ENCODE measurements at places on chromosomes 6 and 20.

- no peak for DNase-seq
Observed at GRCh38 chr20:6122111-6122872, 538 bp downstream of the FERMT1 start.

DNA sequence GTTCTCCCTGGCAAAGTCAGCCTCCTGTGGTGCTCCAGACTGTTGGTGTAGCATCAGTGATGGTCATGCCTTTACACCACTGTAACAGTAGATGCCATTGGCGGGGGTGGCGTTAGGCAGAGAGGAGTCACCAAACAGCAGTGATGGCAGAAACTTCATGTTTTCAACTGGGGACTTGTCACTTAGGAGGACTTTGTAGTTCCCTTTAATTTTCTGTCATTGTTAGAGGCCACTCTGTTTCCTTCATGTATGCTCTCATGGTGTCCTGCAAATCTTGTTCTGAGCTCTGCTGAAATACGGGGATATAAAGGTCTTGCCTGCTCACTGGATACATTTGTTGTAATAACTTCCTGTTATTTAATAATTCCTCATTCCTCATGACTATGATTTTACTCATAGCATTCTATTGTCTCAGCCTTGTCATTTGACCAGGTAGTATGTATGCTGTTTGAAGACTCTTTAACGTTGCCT, 4.6 kb downstream of the MAP3K4 start:
- no peak for DNase-seq

- no peak for DNase-seq
Observed at GRCh38 chr20:16916165-16916564, 168.0 kb downstream of the OTOR start.

- DNase-seq = no peak
Observed at GRCh38 chr6:121925024-121925423, 474.4 kb upstream of the HSF2 start.

DNA sequence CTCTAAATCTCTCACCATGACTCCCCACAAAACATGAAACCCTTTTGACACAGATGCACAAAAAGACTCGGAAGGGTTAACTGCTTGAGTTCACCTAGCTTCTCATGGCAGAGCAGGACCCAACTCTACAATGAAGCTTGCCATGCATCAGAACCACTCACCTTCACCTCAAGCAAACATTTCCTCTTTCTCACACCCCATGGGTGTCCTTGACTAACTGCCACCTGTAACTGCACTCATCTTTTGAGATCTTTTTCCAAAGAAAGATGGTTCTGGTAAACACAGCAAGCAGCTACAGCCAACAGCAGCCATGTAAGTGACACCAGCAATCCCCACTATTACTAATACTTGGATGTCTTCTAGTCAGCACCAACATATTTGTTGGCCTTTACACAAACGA, 76.5 kb downstream of the EFHC1 start:
- no peak for DNase-seq

DNA sequence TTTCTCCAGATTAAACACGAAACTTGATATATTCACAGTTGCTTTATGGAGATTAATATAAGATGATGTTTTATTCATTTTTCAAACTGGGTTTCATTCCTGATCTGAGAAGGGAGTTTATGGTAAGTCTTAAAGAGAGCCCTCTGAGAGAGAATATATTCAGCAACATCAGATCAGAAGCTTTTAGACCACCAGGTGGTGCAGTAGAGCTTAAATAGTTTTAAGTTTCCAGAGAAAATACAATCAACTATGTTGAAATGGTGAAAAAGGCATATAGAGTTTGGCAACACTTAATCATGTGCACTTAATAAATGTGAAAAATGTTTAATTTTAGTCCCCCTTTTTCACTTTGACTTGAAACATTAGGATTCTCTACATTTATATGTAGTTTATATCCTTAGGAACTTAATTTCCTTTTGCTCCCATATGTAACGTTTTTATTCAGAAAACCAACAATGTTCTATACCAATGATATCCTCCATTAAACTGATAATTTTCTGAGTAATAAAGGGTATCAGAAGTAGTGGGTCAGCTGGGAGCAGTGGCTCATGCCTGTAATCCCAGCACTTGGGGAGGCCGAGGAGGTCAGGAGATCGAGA, 86.4 kb upstream of the CLDN20 start:
- DNase-seq = no peak

- no peak for DNase-seq
Observed at GRCh38 chr6:139051396-139052060, 23.0 kb downstream of the ABRACL start.

DNA sequence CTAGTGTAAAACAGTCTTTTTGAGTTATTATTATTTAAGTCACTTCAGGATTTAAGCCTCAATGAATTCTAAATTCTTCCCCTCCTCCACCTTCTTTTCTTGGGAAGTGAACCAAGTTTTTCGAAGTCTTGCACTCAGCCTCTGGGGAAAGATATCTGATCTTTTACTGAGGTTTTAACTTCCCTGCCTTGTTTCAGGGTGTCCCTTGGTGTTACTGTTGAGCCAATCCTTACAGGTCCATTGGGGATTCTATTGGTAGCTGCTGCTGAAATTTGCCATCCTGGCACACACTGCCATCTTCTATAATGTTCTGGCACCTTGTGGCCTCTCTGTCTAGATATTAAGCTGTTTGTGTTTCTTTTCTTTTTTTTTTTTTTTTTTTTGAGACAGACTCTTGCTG, 31.7 kb downstream of the BEND6 start:
- no peak for DNase-seq

- DNase-seq = no peak
Observed at GRCh38 chr6:96948631-96949030, 24.1 kb downstream of the KLHL32 start.

- DNase-seq = peak; percentile 71
Observed at GRCh38 chr20:38165089-38165965, at the start of gene TGM2. Gene TGM2 (minus strand): TSS chr20:38165270. CDS start chr20:38165198, 72 bp downstream.

- DNase-seq = no peak
Observed at GRCh38 chr6:74458536-74458935, 747.3 kb downstream of the COL12A1 start.

DNA sequence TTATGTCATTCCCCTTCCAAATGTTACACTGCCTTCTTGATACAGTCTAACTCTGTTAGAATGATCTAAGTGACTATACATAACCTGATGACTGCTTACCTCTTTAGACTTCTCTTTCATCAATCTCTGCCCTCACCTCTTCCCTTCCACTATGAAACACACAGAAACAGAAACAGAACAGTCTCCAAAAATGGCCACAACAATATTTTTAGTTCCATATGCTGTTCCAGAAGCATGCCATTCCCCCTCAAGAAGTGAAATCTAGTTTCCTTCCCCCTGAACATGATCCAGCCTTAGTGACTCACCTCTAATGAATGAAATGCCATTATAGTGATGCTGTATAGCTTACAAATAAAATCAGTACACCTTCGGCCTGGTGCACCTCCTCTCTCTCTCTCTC, 229.3 kb upstream of the TENT5A start:
- DNase-seq = no peak

DNA sequence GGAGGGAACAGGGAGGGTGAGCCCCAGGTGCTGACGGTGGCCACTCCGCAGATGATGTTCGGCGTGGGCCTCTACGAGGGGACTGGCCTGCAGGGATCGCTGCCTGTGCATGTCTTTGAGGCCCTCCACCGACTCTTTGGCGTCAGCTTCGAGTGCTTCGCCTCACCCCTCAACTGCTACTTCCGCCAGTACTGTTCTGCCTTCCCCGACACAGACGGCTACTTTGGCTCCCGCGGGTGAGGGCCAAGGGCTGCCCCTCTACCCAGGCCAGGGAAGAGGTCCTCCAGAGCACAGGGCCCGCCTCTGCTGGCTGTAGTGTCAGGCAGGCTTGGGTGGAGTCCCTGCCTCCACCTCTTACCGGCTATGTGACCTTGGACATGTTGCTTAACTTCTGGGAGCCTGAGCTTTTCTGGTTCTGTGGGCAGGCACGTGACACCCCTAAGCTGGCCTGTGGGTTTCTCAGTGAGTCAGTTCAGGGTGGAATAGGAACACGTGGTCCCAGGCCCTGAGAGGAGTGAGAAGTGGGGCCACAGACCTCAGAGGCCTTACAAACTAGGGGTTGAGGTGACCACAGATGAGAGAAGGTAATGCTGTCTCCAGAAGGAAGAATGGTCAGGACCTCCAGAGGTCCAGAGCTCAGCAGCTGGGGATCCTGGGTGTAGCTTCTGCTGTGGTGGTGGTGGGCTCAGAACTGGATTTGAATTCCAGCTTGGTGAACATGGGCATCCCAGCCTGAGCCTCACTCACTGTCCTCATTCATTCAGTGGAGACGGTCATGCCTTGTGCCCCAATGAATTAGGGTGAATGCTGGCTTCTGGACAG, 11.9 kb downstream of the PCIF1 start:
- DNase-seq = no peak

GRCh38 chr6:14550410-14550809, 432.8 kb downstream of the CD83 start:
- DNase-seq = no peak

- no peak for DNase-seq
Observed at GRCh38 chr6:40152701-40153436, 218.6 kb upstream of the MOCS1 start.

GRCh38 chr6:3723251-3723650, 28.3 kb downstream of the PXDC1 start:
- no peak for DNase-seq

DNA sequence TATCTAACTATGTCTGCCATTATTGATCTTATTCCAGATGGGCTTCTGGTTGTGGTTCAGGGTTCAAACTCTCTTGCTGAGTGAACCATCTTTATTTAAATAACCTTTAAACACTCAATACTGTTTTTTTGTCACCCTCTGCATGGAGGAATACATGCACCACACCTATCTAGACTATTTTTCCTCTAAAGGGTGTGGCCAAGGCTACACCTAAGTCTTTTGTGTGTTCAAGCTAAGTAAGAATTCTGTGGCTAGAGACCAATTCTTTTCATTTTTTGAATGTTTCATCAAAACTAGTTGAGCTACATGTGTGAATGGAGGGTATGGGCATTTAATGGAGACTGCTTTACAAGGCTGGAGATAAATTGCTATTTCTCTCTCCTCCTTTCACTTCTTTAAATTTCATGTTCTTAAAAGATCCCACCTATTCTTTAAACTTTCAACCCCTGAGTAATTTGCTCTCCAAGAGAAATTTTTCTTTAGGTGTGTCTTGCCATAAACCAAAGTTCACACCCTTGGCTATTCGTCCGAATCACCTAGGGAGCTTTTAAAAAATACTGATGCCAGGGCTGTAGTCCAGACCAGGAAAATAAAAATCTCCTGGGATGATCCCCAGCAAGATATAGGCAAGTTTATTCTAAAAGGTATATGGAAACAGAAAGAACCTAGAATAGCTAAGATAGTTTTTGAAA, 24.8 kb upstream of the MBOAT1 start:
- DNase-seq = no peak

GRCh38 chr6:113103634-113104361, 753.3 kb upstream of the MARCKS start:
- no peak for DNase-seq

DNA sequence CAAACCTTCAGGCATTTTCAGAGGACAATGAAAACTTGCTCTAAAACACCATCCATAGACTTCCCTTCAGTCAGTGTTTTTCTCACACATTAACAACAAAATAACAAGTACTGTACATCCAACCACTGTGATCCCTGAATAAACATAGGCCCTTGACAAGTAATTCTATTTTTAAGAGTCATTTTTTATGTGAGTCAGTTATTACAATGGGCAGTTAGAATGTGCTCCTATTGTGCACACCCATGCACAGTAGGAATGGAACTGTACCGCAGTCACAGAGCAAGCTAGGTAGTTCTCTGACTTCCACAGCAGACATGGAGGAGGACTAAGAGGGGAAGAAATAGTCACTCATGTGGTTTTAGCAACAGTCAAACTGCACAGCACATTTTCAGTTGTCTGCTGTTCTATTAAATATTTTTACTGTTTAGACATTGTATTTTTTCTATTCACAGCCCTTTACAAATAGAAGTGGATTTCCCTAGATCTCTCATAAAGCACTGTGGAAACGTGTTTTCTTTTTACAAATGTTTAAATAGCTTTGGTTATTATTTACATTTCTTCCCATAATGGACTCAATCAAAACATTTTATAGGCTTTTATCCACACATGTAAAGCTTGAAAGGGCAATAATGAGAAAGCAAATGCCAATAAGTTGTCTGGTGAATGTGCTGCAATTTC, 100.4 kb downstream of the JAG1 start:
- no peak for DNase-seq

GRCh38 chr6:5481750-5482149, 220.4 kb downstream of the FARS2 start:
- DNase-seq = no peak

DNA sequence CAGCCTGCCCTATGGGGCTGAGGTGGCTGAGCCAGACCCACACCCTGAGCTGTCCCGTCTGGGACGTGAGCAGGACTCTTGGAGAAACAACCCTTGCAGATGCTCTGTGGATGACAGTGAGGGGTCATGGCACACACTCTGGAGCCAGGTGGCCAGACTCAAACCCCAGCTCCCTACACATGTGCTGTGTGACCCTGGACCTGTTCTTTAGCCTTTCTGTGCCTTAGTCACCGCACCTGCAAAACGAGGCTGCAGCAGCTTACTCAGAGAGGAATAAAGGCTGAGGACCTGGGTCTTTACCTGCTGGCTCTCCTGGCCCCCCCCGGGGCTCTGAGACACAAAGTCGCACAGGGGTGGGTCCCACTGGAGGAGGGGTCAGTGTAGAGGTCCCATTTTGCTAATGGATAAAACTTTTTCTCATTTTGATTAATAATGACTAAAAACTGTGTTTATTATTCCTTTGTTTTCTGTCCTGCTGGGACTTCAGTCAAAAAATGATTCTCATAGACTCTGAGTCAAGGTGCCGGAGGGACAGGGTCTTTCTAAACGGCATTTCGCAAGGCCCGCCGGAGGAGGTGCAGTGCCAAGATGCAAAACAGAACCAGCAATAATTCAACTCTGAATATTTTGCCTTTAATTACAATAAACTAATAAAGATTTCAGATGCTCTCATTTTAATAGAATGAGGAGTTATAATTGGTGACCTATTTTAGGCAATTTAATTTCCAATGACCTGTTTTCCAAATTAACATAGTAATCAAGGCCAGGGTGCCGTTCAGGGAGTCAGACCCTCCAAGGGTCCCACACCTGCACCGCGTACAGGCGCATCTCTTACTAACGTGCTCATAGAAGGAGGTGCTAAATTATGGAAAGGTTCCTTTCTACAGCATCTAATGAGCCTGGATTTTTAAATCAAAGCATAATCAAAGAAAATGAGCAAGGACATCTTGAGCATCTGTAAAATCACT, 62.4 kb downstream of the YTHDF1 start:
- DNase-seq = no peak

GRCh38 chr6:142482974-142483373, 181.2 kb downstream of the ADGRG6 start:
- DNase-seq = no peak

- DNase-seq = no peak
Observed at GRCh38 chr20:15069355-15069754, 731.9 kb upstream of the FLRT3 start.

Data from GM18507 (cell line).